ENCODE measurements at places on chromosomes 12 and 14.

DNA sequence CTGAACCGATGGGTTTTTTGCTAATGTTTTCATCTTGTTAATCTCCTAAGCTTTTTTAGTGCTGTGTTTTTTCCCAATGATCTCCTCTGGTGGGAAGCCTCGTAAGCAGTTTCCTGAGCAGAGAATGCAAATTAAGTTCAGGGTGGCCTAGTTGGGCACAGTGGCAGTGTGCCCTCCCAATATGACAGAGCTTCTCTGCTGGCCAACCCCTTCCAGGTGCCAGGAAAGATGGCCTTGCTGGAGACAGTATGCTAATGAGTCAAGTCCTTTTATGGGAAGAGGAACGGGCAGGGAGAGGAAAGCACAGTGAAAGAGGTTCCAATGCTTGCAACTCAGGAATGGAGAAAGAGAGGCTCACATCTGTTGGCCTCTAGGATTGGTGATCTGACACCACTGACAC is 115.8 kb downstream of the GCH1 start:
- no peak for DNase-seq

DNA sequence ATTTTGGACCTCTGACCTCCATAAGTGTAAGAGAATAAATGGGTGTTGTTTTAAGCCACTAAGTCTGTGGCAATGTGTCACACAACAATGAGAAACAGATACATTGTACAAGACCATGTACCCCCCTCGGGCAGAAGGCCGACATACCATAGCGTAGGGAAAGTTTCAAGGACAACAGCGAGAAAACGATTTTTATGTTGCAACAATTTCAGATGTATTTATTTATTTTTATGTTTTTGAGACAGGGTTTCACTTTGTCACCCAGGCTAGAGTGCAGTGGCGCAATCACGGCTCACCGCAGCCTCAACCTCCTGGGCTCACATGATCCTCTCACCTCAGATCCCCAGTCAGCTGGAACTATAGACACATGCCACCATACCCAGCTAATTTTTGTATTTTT is 136.4 kb upstream of the NCOR2 start:
- no peak for DNase-seq

GRCh38 chr12:738712-739111 is 13.7 kb upstream of the WNK1 start:
- DNase-seq: no peak

GRCh38 chr12:62676521-62677307 is 210.1 kb downstream of the MON2 start:
- no peak for DNase-seq
